ENCODE measurements at places on chromosomes 7 and 10.

DNA sequence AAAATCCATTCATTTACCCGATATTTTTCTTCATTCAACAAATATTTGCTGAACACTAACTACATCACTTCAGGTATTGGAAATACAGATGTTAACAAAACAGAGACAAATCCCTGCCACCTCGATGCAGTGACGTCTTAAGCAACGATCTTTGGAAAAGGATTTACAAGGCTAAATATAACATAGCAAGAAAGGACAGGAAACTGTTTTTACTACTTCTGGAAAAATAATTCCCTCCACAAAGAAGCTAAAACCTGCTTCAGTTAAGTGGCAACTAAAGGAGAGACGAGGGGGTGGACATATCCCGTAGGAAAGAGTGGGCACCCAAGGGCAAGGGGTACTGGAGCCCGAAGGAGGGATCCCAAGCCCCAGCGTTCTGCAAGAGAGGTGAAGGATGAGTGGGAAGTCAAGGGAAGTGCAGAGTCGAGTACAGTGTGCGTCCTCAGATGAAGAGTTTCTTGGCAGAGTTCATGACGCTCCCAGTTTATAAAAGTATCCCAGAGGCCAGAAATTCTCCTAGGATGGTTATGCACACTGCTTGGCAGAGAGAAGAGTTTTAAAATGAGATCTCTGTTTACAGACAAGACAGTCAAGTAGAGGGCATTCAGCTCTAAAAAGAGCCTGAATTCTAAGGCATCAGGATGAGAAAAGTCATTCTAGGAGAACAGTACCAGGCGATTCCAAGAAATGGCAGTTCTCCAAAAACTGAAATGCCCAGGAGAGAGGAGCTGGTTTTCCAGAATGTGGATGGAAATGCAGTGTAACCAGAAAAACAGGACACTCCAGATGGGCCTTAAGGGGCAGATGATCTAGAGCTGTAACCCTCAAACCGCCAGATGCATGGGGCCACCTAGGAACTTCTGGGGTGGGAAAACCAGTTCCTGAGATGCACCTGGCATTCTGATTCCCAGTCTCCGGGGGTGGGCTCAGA lies 97.3 kb downstream of the GRB10 start:
- DNase-seq: no peak

GRCh38 chr7:137836113-137836509 lies 10.7 kb downstream of the DGKI start:
- no peak for DNase-seq

GRCh38 chr10:129646973-129647372 lies 179.9 kb downstream of the MGMT start:
- DNase-seq: no peak

DNA sequence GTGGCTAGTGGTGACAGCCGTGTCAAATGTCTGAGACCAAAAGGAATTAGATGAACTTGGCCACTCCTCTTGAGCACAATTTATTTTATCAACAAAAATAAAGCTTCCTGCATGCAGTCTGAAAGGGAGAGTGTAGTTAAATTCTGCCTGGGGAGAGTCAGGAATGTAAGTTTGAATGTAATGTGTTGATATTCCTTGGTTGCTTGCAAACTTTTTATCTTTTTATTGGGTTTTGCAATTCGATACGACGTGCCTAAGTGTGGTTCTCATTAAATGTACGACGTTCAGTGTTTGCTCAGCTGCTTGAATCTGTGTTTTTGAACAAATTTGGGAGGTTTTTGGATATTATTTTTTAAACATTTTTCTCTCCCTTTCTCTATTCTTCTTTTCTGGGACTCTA lies 839.9 kb downstream of the CCSER2 start:
- DNase-seq: no peak

DNA sequence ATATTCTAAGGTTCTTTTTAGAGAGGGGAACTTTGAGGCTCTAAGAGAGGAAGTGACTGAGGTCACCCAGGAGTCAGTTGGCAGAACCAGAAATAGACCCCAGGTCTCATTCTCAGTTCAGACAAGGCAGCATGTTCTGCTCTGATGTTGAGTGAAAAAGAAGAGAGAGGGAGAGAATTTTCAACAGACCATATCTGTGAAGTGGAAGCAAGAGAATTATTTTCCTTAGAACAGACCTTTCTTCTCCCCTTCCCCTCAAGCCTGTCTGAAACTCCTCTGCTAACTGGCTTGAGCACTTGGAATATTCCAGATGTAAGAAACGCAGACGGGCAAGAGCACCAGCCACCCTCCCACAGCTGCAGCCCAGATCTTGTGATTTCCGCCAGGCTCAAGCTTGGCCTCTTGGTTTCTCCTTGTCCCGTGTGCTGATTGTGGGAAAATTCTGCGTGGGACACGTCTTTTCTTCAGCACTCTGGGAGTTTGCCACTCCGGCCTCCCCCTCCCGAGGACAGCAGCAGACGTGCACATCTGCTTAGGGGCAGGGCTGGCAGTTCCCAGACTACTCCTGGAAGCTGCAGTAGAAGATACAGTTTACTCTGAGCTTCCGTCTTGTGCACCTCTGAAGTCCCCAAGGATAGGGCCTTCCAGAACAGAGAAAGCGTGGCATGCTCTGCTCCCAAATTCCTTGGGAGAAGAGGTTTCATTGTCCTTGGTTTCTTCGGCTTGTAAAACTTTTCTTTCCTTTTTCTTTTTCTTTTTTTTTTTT lies 22.7 kb upstream of the IKZF1 start:
- no peak for DNase-seq

GRCh38 chr7:3722396-3722922 lies 421.4 kb downstream of the SDK1 start:
- no peak for DNase-seq

DNA sequence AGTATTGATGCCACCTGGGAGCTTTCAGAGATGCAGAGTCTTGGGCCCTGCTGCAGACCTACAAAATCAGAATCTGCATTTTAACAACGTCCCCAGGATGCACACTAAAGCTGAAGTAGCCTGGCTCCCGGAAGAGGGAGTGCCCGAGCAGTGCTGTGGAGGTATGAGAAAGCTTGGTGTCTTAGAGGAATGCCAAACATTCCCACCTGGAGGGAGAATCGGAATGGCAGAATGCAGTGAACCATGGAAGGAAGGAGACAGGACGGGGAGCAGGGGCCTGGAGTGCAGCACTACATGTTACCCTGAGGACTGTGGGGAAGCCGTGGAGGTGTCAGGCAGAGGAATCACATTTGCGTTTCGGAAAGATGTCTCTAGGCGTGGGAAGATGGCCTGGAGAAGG lies 90.9 kb downstream of the AOAH start:
- DNase-seq: no peak

GRCh38 chr7:22696541-22697228 lies 30.3 kb upstream of the IL6 start:
- no peak for DNase-seq

GRCh38 chr7:31107106-31108090 lies 55.3 kb downstream of the ADCYAP1R1 start:
- DNase-seq: no peak

GRCh38 chr7:155792999-155793560 lies 19.2 kb downstream of the SHH start:
- no peak for DNase-seq

DNA sequence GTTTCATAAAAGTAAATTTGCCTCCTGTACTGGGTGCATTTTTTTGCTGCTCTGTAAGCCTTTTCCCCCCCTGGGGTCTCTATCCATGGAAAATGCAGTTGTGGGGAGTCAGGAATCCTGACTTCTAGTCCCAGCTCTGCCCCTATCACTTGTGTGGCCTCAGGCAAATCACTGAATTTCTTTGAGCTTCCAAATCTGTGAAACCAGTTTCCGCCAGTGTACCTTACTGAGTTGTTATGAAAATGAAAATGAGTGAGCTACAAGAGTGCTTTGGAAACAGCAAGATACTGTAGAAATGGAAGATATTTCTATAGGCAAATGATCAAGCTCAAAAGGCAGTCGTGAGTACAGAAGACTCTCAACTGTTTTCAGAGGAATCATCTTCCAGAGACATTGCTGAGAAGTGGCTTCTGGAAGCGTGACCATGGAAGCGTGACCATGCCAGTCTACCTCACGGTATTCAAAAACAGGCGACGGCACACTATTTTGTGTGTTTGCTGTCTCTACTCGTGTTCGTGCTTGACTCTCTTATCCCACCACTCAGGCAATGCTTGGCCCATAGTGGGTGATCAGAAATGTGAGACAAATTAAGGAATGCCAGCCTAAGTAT lies 107.4 kb downstream of the ATXN7L1 start:
- DNase-seq: no peak

DNA sequence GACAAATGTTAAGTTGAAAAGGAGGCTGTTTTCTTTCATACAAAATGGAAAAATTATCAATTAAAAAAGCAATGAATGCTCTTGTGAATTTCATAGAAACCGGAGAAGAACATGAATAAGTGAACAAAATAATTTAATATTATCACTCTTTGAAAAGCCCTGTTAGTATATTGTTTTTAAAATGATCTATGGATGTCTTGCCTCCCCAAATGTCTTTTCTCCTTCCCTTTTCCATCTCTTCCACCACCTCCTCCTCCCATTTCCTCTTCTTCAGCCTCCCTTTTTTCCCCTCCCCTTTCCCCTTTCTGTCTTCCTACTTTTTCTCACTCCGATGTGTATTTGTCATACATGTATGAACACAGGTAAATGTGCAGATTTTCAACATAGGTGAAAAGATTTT lies 234.7 kb downstream of the MALRD1 start:
- DNase-seq: no peak

DNA sequence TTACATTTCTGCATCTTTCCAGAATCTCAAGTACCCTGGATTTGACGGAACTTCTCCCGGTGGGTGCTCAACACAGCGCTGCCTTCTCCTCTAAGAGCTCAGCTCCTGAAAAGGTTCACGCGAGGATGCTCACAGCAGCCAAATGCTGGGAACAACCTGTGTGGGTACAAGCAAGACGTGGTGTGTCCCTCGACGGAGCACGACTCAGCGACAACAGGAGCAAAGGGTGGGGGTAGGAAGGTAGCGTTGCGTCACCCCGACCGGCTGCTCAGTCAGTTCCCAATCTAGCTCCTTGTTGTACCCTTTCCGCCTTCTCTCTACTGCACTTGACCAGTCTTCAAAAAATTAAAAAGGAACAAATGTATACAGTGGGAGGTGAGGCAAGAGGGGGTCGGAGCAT lies 117.3 kb downstream of the PTPRN2 start:
- DNase-seq: no peak

- DNase-seq: no peak
Measured at GRCh38 chr7:102832674-102833073, 80.1 kb upstream of the LRRC17 start.

GRCh38 chr7:125602441-125602840 lies 672.8 kb upstream of the POT1 start:
- no peak for DNase-seq

All from stimulated activated CD4-positive, alpha-beta T cell treated with anti-CD3 and anti-CD28 coated beads, Interleukin-1b, Interleukin-23, amount 100 ng/mL, for 1 hour (primary cell).